Left ventricle myocardium inferior (tissue), 1 donor: ENCODE measurements at places on chromosomes 2 and 18. TPM values are rescaled to one million over a fixed set of nuclear protein-coding genes. Genes with fewer than 3 reads are reported as not detected.

ABCG8 gene
- total RNA-seq = not detected

NIF3L1 gene
- 23.6 TPM for total RNA-seq

- no peaks in the 10 kb centered on the region for H3K36me3 ChIP-seq
- no peak for DNase-seq
- no peak overlapping the region for H3K4me3 ChIP-seq
These were observed 647.1 kb downstream of the GALR1 start for GRCh38 chr18:77896586-77897252.

SERPINB10 gene
- total RNA-seq = not detected

UCN gene
- total RNA-seq = 1.5 TPM

DNA sequence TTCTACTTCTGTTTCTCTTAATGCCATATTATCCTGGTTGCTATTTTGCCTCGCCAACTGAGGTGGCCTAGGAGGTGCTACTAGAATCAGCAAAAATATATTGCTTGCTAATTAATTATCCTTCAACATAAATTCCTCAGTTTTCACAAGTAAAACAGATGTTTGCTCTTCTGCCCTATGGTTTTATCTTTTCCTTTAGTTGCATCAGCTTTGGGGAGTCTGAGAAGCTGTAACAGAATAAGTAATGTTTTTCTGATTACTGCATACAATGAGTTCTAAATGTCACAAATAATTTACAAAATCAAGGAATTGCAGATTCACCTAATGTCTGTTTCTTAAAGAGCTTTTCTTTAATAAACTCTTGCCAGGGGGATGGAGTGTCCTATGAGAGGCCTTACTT lies 36.7 kb downstream of the GULP1 start:
- no peaks in the 10 kb centered on the region for H3K36me3 ChIP-seq
- no peak overlapping the region for H3K4me3 ChIP-seq
- no peaks in the 10 kb centered on the region for H3K27me3 ChIP-seq

GRCh38 chr2:65055422-65056214 lies 598 bp upstream of the CEP68 start:
- no peaks in the 10 kb centered on the region for H3K36me3 ChIP-seq
- H3K27ac ChIP-seq = peak overlapping the region; percentile 95
- DNase-seq = no peak
- H3K27me3 ChIP-seq = no peaks in the 10 kb centered on the region

DNA sequence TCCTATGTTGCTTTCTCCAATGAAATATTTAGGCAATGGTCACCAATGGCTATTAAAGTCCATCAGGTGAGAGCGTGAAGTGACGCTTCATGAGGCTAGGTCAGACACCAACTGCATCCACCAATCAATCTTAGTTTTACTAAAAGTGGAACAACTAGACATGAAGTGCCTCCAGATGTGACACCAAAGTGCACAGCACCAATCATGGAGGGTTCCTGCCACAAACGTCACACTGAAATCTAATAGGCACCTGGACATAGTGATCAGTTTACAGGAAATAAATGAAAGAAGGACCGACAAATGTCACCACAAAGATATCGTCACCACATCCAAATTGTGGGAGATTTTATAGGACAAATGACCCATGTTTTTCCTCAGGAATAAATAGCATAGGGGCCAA lies 70.5 kb downstream of the PSMG2 start:
- no peak overlapping the region for H3K4me3 ChIP-seq
- no peaks in the 10 kb centered on the region for H3K36me3 ChIP-seq
- DNase-seq = no peak
- H3K27me3 ChIP-seq = no peaks in the 10 kb centered on the region

DNA sequence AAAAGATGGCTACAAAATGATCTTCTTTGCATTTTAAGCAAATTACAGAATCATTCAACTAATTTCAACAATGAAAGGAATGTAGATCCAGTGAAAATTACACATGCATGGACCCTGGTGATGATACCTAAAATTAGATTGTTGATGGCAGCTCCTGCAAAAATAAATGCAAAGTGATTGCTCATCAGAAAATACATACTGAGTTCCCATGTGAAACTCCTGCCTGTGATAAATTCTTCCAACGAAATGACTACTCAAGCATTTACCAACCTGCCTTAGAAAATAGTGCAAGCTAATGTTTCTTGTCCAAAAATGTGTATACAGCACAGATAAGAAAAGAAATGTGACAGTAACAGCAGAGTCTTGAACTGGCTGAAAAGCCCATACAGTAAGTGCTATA lies 300.0 kb upstream of the REV1 start:
- H3K27ac ChIP-seq = no peak overlapping the region
- H3K4me3 ChIP-seq = no peak overlapping the region
- no peak for DNase-seq
- H3K4me1 ChIP-seq = peaks cover 14% of the 10 kb centered on the region
- no peaks in the 10 kb centered on the region for H3K27me3 ChIP-seq

DNA sequence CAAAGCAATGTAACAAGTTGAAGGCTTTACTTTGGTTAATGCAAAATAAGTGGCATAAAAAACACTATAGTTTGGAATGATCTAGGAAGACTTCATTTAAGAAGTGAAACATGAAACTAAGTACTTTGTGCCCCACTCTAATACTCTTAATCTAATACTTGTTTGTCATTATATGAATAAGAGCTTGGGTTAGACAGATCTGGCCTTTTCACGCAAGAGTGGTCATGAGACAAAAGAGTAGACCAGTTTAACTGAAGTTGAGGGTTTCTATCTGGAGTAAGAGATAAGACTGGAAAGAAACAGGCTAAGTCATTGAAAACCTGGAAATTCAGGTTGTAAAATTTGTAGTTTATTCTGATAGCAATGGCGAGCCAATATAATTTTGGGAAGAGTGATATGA lies 2.8 kb downstream of the SLC30A6 start:
- H3K4me1 ChIP-seq = peaks cover 42% of the 10 kb centered on the region
- peaks cover 28% of the 10 kb centered on the region for H3K36me3 ChIP-seq
- no peak overlapping the region for H3K4me3 ChIP-seq
- H3K27ac ChIP-seq = no peak overlapping the region

GRCh38 chr2:189530965-189531637 lies 49.5 kb downstream of the SLC40A1 start:
- no peak overlapping the region for H3K27ac ChIP-seq
- H3K36me3 ChIP-seq = no peaks in the 10 kb centered on the region
- H3K27me3 ChIP-seq = no peaks in the 10 kb centered on the region
- H3K4me1 ChIP-seq = peaks cover 26% of the 10 kb centered on the region

GRCh38 chr18:40577239-40577980 lies 1377.6 kb upstream of the PIK3C3 start:
- no peak overlapping the region for H3K27ac ChIP-seq
- H3K27me3 ChIP-seq = no peaks in the 10 kb centered on the region
- no peaks in the 10 kb centered on the region for H3K36me3 ChIP-seq

- DNase-seq = no peak
- H3K4me3 ChIP-seq = no peak overlapping the region
- H3K4me1 ChIP-seq = no peaks in the 10 kb centered on the region
- no peaks in the 10 kb centered on the region for H3K27me3 ChIP-seq
These were observed 22.0 kb downstream of the AP1S3 start for GRCh38 chr2:223815186-223815883.

CENPA gene
- total RNA-seq = 2.5 TPM

- H3K4me3 ChIP-seq = no peak overlapping the region
- DNase-seq = no peak
- no peaks in the 10 kb centered on the region for H3K27me3 ChIP-seq
- H3K36me3 ChIP-seq = no peaks in the 10 kb centered on the region
These were observed 150.6 kb upstream of the COPS8 start for GRCh38 chr2:236935083-236935482.

DNA sequence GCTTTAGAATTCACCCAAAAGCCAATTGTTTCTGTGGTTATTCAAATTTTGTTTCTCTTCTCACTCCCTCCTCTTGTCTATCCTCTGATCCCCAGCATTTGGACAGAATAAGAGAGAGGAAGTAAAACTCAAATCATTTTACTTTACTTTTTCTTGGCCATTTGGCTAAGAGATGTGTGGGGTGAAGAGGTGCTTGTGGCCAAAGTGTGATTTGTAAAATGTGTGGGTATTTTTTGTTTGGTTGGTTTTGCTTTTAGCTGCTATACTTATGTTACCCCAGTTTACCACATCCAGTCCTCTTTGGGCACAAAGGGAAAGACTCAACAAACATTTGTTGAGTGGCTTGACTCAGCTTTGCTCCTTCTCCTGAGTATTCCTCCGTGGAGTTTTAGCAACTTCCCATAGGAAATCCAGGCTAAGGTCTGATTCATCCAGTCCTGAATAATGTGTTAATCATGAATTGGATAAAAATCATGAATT lies 109.1 kb upstream of the CYP1B1 start:
- peaks cover 15% of the 10 kb centered on the region for H3K4me1 ChIP-seq
- peak overlapping the region; percentile 51 for H3K27ac ChIP-seq
- H3K27me3 ChIP-seq = no peaks in the 10 kb centered on the region
- H3K36me3 ChIP-seq = no peaks in the 10 kb centered on the region
- no peak for DNase-seq

DNER gene
- 2.3 TPM for total RNA-seq

GRCh38 chr2:237872178-237872887 lies 12.9 kb downstream of the RAMP1 start:
- H3K27ac ChIP-seq = peak overlapping the region; percentile 40
- no peaks in the 10 kb centered on the region for H3K36me3 ChIP-seq
- no peaks in the 10 kb centered on the region for H3K27me3 ChIP-seq
- no peak for DNase-seq
- peaks cover 81% of the 10 kb centered on the region for H3K4me1 ChIP-seq
- H3K4me3 ChIP-seq = no peak overlapping the region

DNA sequence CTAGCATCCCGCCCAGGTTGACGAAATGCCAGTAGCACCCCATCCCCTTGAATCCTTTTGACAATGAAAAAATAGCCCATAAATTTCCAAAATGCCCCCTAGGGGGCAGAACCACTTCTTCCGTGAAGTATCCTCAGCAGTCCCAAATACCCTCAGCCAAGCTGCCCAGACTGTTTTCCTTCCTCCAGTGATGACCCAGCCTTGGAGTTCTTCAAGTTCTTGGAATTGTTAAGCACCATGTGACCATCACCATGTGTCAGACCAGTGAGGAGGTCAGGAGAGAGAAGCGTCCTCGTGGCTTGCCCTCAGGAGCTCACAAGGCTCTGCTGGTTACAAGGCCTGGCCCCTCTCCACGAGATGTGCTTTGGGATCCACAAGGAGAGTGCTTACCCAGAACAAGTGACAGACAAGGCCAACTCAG lies 1.4 kb upstream of the SLC23A3 start:
- peak overlapping the region; percentile 63 for H3K27ac ChIP-seq
- no peak overlapping the region for H3K4me3 ChIP-seq
- peaks cover 37% of the 10 kb centered on the region for H3K4me1 ChIP-seq

ADRA2B gene
- 2.9 TPM for total RNA-seq

DNA sequence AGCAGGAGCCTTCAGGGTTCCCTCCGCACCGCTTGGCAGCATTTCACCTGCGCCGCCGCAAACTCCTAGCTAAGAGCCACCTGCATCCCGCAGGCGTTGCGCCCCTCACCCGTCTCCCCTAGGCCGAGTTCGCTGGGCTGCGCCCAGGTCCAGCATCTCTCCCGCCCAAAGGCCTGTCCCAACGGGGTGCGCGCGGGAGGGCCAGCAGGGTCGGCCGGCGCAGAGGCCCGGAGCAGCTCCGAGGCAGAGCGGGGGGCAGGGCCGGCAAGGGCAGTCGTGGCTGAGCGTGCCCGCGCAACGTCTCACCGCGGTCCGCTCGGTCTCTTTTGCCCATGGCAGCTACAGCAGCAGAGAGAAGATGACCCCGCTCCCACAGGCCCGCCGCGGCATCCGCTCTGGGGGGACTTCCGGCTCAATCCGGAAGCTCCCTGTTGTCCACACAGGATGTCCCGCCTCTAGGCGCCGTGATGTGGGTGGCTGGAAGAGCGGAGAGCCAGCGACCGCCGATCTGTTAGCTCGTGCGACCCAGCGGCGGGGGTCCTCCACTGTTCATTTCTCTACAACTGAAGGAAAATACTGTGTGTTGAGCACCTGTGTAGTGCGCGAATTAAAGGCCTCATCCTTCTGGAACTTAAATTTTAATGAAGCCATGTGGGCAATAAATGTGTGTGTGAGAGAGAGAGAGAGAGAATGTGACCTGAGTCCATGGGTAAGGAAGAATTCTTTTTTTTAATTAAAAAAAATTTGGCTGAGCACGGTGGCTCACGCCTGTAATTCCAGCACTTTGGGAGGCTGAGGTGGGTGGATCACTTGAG lies at the start of gene ERCC3:
TSS of gene ERCC3 (minus strand) at position 397 of the 815 bp plus-strand sequence. CDS start at position 334, 63 bp downstream.
- H3K4me1 ChIP-seq = peaks cover 25% of the 10 kb centered on the region
- no peaks in the 10 kb centered on the region for H3K27me3 ChIP-seq
- peaks cover 36% of the 10 kb centered on the region for H3K36me3 ChIP-seq
- DNase-seq = peak; percentile 88
- peak within 1 kb of the TSS; percentile 85 for H3K4me3 ChIP-seq
- peak within 1 kb of the TSS; percentile 82 for H3K27ac ChIP-seq

GRCh38 chr2:206160807-206161179 lies 1.1 kb downstream of the EEF1B2 start:
- H3K4me1 ChIP-seq = peaks cover 58% of the 10 kb centered on the region
- no peaks in the 10 kb centered on the region for H3K27me3 ChIP-seq
- peak overlapping the region; percentile 94 for H3K27ac ChIP-seq
- H3K36me3 ChIP-seq = peaks cover 31% of the 10 kb centered on the region

QPCT gene
- total RNA-seq = 2.0 TPM

DNA sequence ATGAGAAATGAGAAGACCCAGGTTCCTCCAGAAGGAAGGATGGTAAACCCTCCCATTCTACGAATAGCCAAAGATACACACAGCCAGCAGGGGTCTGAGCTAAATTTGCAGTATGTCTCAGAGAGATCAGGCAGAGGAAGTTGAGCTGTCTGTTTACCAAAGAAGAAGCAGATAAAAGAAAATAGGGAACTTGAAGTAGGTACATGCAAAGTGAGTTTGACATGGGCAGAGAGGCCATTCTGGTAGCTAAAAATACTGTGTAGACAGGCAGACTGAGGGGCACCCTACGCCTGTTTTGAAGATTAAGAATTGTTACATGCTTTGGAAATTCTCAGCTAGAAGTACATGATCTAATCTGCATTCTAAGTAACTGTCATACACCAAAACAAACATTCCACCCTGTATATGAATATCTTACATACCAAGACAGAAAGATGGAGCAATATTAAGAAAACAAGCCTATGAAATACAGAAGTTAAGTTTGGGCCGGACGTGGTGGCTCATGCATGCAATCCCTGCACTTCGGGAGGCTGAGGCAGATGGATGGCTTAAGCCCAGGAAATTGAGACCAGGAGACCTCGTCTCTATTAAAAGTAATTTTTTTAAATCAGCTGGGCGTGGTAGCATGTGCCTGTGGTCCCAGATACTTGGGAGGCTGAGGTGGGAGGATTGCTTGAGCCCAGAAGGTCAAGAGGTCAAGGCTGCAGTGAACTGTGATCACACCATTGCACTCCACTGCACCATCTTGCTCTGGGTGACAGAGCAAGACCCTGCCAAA lies 157.9 kb downstream of the ANKRD44 start:
- no peaks in the 10 kb centered on the region for H3K36me3 ChIP-seq
- no peaks in the 10 kb centered on the region for H3K27me3 ChIP-seq
- peaks cover 13% of the 10 kb centered on the region for H3K4me1 ChIP-seq
- no peak for DNase-seq

SH3BP4 gene
- 9.6 TPM for total RNA-seq

EFHD1 gene
- 29.7 TPM for total RNA-seq

- no peak overlapping the region for H3K27ac ChIP-seq
- H3K4me1 ChIP-seq = no peaks in the 10 kb centered on the region
- no peaks in the 10 kb centered on the region for H3K36me3 ChIP-seq
- no peak for DNase-seq
These were observed 1257.4 kb upstream of the ZEB2 start for GRCh38 chr2:145777297-145777696.

- no peaks in the 10 kb centered on the region for H3K36me3 ChIP-seq
- DNase-seq = no peak
- no peaks in the 10 kb centered on the region for H3K27me3 ChIP-seq
- no peak overlapping the region for H3K4me3 ChIP-seq
- no peaks in the 10 kb centered on the region for H3K4me1 ChIP-seq
These were observed 255.3 kb upstream of the FBXO11 start for GRCh38 chr2:48161628-48162027.

SLC38A11 gene
- total RNA-seq = 0.33 TPM
